ENCODE measurements at places on chromosomes 13 and 19.

- no peak for DNase-seq
These were observed 185.9 kb downstream of the LHFPL6 start for GRCh38 chr13:39417131-39417530.

DNA sequence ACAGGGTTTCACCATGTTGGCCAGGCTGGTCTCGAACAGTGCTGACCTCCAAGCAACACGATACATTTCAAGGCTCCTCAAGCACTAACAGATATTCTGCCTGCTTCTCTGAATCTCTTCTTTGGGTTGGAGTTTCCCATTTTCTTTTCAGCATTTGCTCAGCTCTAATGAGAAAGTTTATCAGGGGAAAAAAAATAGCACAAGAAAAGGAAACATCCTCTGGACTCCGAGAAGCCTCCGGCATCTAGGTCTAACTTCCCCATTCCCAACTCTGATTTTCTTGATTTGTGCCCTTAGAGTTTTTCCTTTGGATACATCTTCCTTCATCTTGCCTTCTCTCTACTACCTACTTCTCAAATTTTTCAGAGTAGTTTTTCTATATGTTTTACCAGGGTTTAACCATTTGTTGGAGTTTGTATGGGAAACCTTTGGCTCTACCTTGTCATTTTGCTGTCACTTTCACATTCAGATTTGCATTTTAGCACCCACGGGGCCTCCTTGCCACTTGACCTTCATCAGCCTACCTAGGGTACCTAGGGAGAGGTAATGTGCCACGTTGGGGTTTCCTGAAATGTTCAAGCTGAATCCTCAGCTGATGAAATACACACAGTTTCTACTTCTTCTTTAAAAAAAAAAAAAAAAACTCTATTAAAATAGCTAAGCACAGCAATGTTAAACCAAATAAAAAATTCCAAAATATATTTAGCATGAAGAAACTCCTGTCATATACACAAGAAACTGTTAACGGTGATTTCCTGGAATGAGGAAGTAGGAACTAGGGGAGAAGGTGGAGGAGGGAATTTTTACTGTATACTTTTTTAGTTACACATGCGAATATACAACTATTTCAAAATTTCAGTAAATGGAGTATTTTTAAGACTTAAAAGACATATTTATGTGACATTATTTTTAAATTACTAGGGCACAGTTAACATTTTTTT is 5.1 kb upstream of the USP12 start:
- no peak for DNase-seq

GRCh38 chr19:18776736-18777135 is 14.4 kb downstream of the COMP start:
- no peak for DNase-seq

- DNase-seq, result no peak
These were observed 621.2 kb upstream of the SPRY2 start for GRCh38 chr13:80962173-80962572.

All from NCI-H2171 treated with DMSO at 0.1 percent for 48 hours (cell line).